ENCODE measurements at places on chromosomes 1 and 21. TPM values are rescaled to one million over a fixed set of nuclear protein-coding genes. Genes with fewer than 3 reads are reported as not detected.

GRCh38 chr21:15929536-15929935 lies 199.8 kb downstream of the USP25 start:
- H3K36me3 ChIP-seq, result no peaks in the 10 kb centered on the region
- no peak overlapping the region for H3K4me3 ChIP-seq
- H3K4me1 ChIP-seq, result peaks cover 17% of the 10 kb centered on the region

DNA sequence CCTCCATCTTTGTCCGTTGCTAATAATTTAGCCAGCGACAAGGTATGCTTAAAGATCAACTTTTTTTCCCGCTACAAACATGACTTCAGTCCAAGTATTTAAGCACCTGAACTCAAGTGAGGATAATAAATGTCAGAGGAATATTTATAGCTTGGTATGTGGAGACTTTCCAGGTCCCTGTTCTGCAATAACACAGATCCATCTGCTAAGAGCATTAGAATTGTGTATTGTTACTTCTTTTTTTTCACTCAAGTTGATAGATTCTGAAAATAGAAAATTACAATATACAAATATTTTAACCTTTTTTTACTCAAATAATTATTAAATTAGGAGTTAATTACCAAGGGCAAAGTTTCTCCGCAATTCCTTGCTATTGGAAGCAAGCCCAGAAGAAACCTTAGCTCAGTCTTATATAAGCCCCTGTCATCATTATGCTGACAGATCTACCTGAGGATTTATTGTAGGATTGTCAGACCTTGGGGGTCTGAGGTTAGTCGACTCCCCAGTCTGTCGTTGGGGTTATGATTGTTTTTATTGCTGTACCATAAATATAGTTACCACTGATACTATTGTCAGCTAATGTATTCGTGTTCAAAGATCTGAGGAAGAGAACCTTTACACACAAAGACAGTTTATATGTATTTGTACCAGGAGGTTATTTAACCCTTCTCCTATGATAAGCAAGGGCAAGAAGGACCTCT lies 337.9 kb downstream of the TBX15 start:
- H3K4me1 ChIP-seq, result no peaks in the 10 kb centered on the region
- H3K27me3 ChIP-seq, result no peaks in the 10 kb centered on the region
- H3K4me3 ChIP-seq, result no peak overlapping the region

DNA sequence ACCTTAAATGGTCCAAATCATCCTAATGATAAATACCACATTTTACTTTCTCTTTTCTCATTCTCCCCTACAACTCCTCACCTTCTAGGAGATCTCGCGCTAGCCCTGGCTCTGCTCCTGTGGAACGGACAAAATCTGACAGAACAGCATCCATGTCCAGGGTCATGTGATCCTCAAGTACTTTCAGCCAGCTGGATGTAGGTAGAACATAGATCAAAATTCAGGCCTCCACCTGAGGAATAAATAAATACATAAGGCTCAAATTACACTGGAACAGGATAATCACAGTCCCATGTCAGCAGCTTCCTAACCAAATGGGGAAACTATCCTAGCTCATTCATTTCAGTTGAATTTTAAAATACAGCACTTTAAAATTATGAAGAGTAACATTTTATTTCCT lies 33.2 kb downstream of the OTUD7B start:
- H3K4me1 ChIP-seq, result peaks cover 7% of the 10 kb centered on the region
- no peak overlapping the region for H3K27ac ChIP-seq
- H3K4me3 ChIP-seq, result no peak overlapping the region

- no peak overlapping the region for H3K4me3 ChIP-seq
- H3K4me1 ChIP-seq, result peaks cover 47% of the 10 kb centered on the region
- no peaks in the 10 kb centered on the region for H3K36me3 ChIP-seq
- DNase-seq, result no peak
- no peak overlapping the region for H3K27ac ChIP-seq
- H3K27me3 ChIP-seq, result no peaks in the 10 kb centered on the region
Observed at GRCh38 chr1:2393471-2393877, 1.8 kb downstream of the RER1 start.

GRCh38 chr1:47587891-47588582 lies 150.2 kb downstream of the FOXD2 start:
- H3K27me3 ChIP-seq, result no peaks in the 10 kb centered on the region
- no peaks in the 10 kb centered on the region for H3K36me3 ChIP-seq
- H3K4me3 ChIP-seq, result no peak overlapping the region
- DNase-seq, result peak; percentile 82
- no peak overlapping the region for H3K27ac ChIP-seq

The C4BPA gene
- not detected for total RNA-seq

The OR2L8 gene
- not detected for total RNA-seq

- no peak overlapping the region for H3K27ac ChIP-seq
- DNase-seq, result no peak
- no peak overlapping the region for H3K4me3 ChIP-seq
Observed at GRCh38 chr1:172117800-172118199, 276.5 kb downstream of the DNM3 start.

- H3K27ac ChIP-seq, result no peak overlapping the region
- no peak overlapping the region for H3K4me3 ChIP-seq
- peaks cover 43% of the 10 kb centered on the region for H3K4me1 ChIP-seq
- no peaks in the 10 kb centered on the region for H3K27me3 ChIP-seq
- no peak for DNase-seq
Observed at GRCh38 chr1:226629896-226630550, 81.5 kb downstream of the STUM start.

DNA sequence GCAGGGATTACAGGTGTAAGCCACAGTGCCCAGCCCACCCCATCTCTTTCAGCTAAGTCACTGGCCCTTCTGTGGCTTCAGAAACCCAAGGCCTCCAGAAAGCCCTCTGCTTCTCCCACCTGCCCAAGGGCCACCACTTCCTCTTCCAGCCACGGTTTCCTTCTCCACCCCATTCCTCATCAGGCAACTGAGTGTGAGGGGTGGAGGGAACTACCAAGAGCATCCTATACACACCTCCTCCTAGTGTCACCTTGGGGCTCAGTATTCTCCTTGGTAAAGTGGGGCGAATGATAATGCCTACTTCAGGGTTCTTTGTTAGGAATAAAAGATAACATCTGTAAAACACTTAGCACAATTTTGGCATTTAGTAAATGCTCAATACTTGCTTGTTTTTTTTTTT lies 30.0 kb downstream of the KNCN start:
- no peak overlapping the region for H3K27ac ChIP-seq
- peaks cover 22% of the 10 kb centered on the region for H3K4me1 ChIP-seq
- no peaks in the 10 kb centered on the region for H3K36me3 ChIP-seq
- H3K27me3 ChIP-seq, result no peaks in the 10 kb centered on the region
- H3K4me3 ChIP-seq, result no peak overlapping the region
- DNase-seq, result no peak

DNA sequence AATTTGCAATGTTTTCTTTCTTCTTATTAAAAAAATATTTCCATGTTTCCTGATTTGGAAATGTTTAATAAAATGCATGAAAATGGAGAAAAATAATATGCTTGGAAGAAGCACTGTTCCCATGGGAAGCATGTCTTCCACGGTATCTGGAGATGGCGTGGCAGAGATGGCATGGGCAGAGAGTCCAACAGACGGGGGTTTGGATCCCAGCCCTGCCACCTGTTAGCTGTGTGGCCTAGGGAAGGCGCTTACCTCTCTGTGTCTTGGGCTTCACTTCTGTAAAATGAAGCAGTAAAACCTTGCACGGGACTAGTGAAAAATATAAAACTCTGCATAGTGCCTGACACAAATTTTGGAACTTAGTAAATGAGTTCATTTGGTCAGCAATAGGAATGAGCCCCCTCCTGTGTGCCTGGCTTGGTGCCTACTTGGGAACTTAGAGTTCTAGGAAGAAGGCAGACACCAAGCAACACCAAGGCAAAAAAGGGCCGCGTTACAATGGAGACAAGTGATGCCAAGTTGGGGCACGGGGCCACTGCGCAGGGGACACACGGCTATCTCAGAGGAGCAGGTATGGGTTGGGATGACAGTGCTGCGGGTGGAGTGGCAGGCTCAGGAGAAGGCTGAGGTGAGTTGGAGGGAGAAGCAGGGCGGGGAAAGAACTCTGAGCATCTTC lies 124.2 kb downstream of the KCNN3 start:
- no peaks in the 10 kb centered on the region for H3K36me3 ChIP-seq
- peaks cover 13% of the 10 kb centered on the region for H3K4me1 ChIP-seq
- H3K27ac ChIP-seq, result no peak overlapping the region
- H3K27me3 ChIP-seq, result no peaks in the 10 kb centered on the region
- DNase-seq, result no peak

DNA sequence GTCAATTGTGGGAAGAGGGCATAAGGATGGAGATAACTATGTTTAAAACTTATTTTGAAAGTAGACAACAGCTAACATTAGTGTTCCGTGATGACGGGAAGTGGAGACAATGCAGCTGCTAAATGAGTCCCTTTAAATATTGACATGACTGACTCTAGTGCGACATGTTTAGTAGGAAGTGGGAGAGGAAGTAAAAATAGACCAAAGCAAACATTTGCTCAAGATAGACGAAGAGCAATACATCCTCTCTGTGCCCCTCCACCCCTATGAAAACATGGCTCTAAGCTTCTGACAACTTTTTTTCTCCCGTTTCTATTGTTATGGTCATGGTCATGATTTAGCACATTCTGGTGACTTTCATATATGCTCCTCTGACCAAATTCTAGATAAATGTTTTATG lies 60.0 kb upstream of the HMCN1 start:
- no peaks in the 10 kb centered on the region for H3K4me1 ChIP-seq
- no peaks in the 10 kb centered on the region for H3K27me3 ChIP-seq
- no peak overlapping the region for H3K27ac ChIP-seq

The AQP10 gene
- total RNA-seq, result not detected

DNA sequence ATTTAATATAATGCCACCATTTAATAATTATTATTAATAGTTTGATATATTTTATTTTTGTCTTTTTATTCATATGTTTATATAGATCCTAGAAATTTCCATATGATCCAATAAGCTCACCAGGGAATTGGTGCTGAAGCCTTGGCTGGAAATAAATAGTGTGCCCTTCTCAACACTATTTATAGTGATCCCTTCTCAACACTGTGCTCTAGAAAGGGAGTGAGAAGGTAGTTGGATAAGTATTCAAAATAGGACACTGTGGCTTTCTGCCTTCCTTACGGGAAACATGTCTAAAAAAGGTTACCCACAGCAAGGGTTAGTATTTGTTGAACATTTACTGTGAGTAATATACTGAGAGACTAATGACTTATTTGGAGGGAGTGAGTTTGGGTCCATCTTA lies 496.1 kb downstream of the NEGR1 start:
- DNase-seq, result no peak
- H3K4me3 ChIP-seq, result no peak overlapping the region
- peaks cover 5% of the 10 kb centered on the region for H3K4me1 ChIP-seq
- H3K27ac ChIP-seq, result no peak overlapping the region
- H3K27me3 ChIP-seq, result no peaks in the 10 kb centered on the region
- no peaks in the 10 kb centered on the region for H3K36me3 ChIP-seq

The CD52 gene
- 8.1 TPM for total RNA-seq

All from vagina (tissue), 2 donors.